H7 (cell line): ENCODE measurements at places on chromosomes 2 and 18. TPM values are rescaled to one million over a fixed set of nuclear protein-coding genes. Genes with fewer than 3 reads are reported as not detected.

DNA sequence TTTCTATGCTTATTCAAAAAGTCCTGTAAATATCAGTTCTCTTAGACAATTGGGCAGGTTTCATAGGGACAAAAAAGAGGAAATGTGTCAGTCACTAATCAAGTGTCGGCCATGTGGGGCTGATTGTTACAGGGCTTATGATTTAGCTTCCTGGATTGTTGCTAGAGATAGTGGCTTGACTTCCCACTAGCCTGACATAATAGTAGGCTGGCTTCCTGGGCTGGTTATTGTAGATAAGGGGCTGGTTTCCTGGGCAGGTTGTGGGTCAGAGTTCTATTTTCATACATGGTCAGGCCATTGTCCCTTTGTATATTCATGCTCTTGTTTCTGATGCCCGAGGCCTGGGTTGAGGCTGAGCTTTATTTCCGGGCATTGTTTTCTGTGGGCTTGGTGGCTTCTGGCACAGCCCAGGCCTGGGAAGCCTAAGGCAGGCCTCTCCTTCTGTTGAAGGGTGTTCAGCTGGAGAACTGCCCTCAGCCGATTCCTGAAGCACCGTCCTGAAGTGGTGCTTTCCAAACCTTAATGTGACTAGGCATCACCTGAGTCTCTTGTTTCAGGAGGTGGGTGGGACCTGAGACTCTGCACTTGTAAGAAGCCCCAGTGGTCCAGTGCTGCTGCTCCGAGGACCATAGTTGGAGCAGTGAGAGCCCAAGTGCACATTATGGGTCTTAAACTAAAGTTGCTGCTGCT is 37.0 kb downstream of the CD8B2 start:
- DNase-seq = no peak

- DNase-seq = peak; percentile 44
Measured at GRCh38 chr2:232871418-232871834, 1.4 kb downstream of the SNORC start.

DNA sequence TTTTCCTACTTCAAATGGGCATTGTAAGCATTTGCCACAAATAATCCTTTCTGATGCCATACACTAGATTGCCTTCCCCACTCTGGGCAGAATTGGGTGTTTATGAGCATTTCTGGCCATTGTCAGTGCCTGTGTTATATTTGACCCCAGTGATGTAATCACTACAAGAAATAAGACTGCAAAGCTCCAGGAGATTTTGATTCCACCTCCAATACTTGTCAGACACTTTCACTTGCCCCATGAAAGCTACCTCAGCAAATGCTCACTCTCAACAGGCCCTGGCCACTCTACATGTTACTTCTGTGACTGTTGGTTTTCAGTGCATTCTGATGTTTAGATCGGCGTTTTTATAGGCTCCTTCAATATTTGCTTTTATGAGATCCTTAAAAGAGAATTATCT is 135.1 kb downstream of the GFPT1 start:
- no peak for DNase-seq

- DNase-seq = no peak
Measured at GRCh38 chr2:26011990-26012856, 21.7 kb upstream of the RAB10 start.

DNA sequence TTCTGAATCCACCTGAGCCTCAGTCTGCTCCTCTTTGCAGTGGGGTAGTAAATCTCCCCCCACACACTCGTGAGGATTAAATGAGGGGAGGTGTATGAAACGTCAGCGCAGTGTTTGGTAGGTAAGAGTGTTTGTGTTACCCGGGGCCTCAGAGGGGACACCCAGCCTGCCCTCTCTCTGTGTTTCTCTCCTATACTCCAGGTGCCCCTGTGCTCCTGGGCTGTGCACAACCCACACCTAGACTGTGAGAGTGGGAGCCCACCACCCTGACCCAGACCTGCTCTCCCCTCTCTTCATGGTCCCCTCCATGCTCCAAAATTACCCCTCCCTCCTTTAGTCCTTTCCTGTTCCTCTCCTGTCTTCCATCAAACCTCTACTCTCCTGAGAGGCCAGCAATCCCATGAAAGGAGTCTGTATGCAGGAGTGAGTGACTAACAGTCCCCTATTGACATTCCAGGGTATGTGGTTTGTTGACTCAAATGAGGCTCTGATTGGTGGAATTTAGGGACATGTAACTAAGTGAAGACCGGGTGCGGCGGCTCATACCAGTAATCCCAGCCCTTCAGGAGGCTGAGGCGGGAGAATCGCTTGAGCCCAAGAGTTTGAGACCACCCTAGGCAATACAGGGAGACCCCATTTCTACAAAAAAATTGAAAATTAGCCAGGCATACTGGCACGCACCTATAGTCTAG is 10.4 kb downstream of the CIB4 start:
- peak; percentile 71 for DNase-seq

DNA sequence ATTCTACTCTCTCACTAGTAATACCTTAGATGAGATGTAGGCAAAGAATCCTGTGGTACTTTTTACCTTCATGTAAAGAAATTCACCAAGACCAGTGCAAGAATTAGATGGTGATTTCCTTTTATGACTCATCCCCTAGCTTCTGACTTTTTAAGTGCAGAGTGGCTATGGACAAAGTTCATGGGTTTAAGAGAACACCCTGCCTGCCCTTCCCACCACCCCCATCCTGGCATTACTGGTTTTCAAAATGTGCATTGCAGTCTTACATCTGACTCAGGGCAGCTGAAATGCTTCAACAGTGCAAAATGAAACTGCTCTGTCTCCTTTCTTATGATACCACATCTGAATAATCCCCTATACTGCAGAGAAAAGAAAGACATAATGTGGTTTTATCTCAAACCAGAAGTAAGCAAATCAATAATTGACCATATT is 22.6 kb downstream of the MAIP1 start:
- no peak for DNase-seq

The CKAP2L gene
- 14.9 and 24.8 TPM in 2 replicates for total RNA-seq

GRCh38 chr2:201174687-201175086 is 8.3 kb upstream of the CASP10 start:
- peak; percentile 28 for DNase-seq

DNA sequence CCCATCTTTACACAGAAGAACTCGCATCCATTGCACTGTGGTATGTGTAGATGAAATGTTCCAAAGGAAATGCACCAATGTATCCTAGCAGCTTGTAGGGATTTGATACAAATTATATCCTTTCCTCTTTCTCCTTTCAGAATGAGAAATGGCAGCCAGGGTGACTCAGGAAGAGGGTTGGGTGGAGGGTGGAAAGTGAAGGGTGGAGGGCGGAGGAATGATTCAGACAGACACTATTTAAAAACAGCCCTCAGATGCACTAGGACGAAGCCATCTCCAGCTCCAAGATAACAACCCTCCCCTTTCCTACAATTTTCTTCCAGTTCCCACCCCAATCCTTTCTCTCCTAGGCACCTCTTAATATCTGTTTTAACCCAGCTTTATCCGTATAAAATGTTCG is 96.2 kb upstream of the STK39 start:
- DNase-seq = no peak

GRCh38 chr2:127799926-127800325 is 11.0 kb downstream of the WDR33 start:
- no peak for DNase-seq

GRCh38 chr2:40352041-40352702 is 99.7 kb downstream of the SLC8A1 start:
- DNase-seq = no peak

GRCh38 chr2:9053534-9053931 is 50.0 kb upstream of the MBOAT2 start:
- DNase-seq = no peak

DNA sequence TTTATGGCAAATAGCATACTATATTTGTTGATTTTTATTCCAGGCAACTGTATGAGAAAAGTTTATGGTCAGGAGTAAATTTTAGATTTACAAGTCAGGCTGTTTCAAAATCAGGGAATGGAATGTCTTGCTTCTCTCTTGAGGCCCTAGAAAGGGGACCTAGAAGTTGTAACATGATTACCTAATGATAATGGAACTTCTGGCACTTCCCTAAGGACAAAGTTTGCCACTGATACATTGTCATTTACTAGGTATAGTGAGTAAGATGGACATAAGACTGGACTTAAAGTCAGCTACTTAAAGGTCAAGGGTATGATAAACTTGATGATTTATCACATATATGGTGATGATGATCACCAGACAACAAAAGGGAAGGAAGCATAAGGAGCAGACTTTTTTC is 103.3 kb upstream of the VRK2 start:
- DNase-seq = no peak

DNA sequence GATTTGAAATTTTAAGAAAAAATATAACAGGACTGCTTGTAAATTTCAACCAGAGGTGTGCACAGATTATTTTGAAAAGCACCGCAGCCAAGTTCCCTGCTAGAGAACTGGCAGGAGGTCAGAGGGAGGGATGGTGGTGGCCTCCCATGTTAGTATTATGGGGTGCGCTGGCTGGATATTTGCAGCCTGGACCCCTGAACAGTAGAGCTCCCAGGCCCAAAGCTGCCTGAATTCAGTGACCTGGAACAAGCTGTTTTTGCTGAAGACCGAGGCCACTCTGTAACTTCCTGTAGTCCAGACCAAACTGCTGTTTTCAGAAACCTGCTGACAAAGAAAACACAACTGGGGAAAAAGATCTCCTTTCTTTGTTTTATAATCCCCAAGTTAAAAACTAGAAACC is 314.3 kb downstream of the TNS1 start:
- no peak for DNase-seq

- DNase-seq = no peak
Measured at GRCh38 chr2:179524809-179525339, 260.2 kb upstream of the SESTD1 start.

DNA sequence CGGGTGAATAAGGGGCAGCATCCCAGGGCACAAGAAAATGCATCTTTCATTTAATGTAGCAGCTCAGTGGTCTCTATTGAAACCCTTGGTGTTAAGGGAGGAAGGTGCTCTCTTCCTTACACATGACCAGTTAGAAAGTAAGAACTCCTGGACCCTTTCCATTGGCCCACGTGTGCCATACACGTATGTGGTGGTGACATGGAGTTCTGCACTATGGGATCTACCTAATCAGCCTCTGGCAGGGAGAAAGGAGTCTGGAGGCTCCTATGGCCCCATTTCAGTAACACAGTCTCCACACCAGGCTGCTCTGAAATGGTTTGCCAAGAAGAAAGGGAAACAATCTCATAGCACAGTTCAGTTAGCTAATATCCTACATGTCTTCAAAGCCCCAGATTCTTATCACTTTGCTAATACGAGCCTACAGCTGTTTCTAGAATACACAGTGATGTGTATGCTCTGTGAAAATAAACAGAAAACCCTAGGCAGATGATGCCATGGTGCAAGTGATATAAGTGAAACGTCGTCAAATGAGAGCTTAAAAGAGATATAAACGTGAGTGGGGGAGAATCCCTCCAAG is 7.0 kb downstream of the EFEMP1 start:
- no peak for DNase-seq
